ENCODE measurements at places on chromosomes 4 and X. TPM values are rescaled to one million over a fixed set of nuclear protein-coding genes. Genes with fewer than 3 reads are reported as not detected.
A peak's percentile ranks its signal among the peaks of the same experiment; 100 is the strongest.

Gene MAP9
- total RNA-seq = 33.2 TPM

DNA sequence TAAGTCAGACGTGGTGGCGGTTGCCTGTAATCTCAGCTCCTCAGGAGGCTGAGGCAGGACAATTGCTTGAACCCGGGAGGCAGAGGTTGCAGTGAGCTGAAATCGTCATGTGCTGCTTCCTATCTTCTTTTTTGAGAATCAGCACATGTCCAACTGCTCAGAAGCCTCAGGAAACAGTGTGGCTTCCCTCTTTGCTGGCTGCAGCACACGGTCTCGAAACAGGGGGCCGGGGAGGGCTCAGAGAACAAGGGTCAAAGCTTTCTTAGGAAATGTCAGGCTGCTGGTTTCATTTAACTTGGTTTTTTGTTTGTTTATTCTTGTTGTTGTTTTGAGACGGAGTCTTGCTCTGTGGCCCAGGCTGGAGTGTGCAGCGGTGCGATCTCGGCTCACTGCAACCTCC lies 31.3 kb downstream of the CRLF2 start:
- DNase-seq = no peak

- no peak for DNase-seq
Observed at GRCh38 chr4:98711526-98711925, 53.1 kb upstream of the TSPAN5 start.

- DNase-seq = no peak
Observed at GRCh38 chrX:135740681-135741149, 27.3 kb downstream of the CT45A1 start.

Gene TREX2
- total RNA-seq = 1.3 TPM

DNA sequence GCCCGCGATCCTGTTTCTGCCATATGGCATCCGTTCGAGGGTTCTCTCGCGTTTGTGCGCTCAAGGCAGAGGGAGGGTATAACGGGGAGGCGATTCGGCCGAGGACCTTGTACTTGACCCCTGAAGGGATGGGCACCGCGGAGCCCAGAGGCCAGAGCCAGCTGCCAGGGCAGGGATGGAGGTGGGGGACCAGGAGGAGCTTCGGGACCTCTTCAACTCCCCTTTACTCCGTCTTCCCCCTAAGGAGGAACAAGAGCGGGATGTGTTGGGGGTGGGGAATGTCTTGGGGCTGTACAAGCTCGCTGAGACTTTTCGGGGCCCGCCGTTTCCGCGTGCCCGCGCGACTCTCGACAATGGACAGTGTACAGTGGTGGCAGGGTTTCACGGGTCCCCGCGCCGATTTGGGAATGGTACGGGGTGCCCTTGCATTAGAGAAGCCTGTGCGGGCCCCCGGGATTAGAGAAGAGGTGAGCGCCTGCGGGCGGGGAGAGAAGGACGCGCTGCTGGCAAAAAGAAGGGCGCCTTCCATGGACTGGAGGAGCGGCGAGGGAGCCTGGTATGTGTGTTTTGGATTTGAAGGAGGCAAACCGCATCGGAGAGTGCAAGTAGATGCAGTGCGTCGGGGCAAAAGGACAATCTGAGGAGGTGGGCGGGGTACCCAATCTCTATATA lies 760 bp downstream of the UGT8 start:
- peak; percentile 21 for DNase-seq

DNA sequence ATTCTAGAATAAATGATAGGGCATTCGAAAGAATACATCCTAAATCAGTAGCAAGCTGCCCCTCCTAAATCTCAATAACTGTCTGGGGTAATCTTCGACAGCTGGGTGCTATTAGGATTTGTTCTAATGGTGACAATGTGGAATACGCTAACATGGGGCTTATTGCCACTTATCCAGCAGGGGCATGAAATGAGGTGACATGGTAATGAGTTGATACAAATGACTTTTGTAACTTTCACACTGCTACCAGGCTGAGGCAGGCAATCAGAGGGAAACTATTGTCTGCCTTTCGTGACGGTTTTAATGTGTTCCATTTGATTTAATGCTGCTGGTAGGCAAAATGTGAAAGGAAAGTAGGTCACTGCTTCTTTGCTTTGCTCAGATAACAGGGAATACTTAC lies 1047.4 kb upstream of the PABPC4L start:
- DNase-seq = no peak

GRCh38 chr4:98656443-98656842 lies 2.0 kb downstream of the TSPAN5 start:
- DNase-seq = no peak

Gene MAOA
- total RNA-seq = 11.3 TPM

DNA sequence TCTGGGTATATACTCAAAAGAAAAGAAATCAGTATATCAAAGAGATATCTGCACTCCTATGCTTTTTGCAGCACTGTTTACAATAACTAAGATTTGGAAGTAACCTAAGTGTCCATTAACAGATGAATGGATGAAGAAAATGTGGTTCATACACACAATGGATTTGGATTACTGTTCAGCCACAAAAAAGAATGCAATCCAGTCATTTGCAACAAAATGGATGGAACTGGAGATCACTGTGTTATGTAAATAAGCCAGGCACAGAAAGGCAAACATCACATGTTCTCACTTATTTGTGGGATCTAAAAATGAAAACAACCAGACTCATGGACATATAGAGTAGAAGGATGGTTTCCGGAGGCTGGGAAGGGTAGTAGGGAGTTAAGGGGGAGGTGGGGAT lies 17.6 kb upstream of the NXT2 start:
- no peak for DNase-seq

DNA sequence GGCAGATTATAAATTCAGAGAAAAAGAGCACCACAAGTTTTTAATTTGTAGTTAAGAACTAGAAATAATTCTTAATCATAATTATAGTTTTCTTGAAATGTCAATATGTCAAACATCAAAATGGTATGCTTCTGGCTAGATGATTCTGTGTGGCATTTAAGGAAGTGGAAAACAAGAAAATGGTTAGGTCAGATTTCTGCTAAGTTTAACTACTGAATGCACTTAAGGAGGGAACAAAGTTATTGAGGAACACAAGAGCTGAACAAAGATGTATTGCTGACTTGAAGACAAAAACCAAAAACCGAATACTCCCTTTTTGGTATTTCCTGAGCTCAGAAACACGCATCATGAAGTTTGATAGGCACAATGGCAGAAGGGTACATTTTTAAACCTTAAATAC lies 58.7 kb upstream of the GPR34 start:
- DNase-seq = no peak

- DNase-seq = no peak
Observed at GRCh38 chr4:2733001-2733843, 22.9 kb downstream of the TNIP2 start.

- DNase-seq = no peak
Observed at GRCh38 chr4:38231626-38232025, 271.4 kb downstream of the PTTG2 start.

DNA sequence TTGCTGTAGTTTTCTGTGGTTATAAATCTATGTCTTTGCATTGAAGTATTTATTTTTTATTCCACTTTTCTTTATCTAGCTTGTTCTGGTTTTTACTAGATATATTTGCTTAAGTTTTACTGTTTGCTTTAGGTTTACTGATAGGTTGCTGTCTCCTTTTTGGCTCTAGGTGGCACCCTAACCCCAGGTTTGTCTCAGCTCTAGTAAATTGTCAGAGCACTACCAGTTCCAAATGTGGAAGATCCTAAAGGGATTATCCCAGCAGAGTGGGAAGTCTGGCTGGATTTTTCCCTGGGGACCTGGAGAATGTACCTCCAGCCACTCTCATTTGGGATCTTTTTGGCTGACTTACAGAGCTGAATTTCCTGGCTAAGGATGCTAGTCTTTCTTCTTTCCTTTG lies 106.1 kb downstream of the PBDC1 start:
- DNase-seq = peak; percentile 8

DNA sequence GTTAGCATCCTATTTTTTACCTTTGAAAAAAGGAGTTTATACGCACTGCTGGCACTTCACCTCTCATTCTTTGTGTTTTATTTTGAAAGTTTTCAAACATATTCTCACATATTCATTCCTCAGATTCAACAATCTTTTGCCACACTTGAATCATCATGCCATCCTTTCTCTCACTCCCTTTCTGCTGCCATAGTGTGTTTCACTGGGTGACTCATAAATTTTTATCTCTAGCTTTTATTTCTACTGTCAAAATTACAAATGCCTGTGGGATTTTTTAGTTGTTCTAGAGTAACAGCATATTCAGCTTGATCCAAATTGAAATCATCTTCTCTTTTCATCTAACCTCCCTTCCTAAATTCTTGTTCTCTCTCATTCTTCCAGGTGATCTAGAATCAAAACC lies 28.0 kb downstream of the MFSD8 start:
- DNase-seq = no peak

DNA sequence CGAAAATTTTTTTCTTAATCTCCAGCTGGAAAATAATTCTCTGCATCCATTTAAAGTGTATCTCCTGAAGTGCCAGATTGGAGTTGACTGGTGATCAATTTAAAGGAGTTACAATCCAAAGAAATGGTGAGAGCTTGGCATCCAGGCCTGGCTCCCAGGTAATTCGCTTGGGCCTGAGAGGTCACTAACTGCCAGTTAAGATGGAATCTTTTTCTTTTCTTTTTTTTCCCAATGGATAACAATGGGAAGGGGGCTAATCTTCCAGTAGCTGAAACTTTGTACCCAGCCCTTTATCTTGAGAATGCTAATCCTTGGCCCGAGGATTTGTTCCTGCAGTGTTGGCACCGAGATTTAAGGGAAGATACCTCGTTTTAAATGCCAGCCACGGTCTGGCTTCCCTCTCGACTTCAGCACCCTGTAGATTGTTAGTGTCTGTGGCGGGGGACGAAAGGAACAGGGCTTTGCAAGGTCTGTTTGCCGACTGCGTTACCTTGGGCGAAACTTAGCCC lies 13.3 kb upstream of the PITX2 start:
- DNase-seq = no peak

- no peak for DNase-seq
Observed at GRCh38 chr4:169098969-169099690, 89.1 kb upstream of the CBR4 start.

- DNase-seq = no peak
Observed at GRCh38 chr4:44100456-44100855, 348.2 kb downstream of the KCTD8 start.

DNA sequence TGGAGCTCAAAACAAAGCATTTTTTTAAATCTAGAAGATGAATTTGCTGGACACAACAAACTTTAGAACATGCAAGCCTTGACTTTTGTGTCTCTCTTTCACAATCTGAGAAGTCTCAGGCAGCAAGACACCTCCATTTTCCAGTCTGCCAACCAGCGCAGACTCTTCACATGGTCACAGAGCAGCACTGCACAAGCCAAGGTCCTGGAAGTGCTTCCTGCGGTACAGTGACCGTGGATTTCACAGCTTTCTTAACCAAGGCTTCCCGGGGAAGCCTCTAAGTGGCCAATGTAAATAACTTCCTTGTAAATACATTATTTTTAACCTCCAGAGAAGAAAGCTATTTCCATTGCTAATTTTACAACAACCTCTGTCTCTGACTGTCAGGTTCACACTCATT lies 31.2 kb downstream of the ZNF827 start:
- DNase-seq = peak; percentile 34

- DNase-seq = no peak
Observed at GRCh38 chr4:12555011-12555410, 929.1 kb downstream of the RAB28 start.

- no peak for DNase-seq
Observed at GRCh38 chr4:158532556-158533231, 11.0 kb downstream of the RXFP1 start.

- no peak for DNase-seq
Observed at GRCh38 chrX:120647127-120647526, 17.3 kb upstream of the C1GALT1C1 start.

Gene ODAPH
- not detected for total RNA-seq

Gene SNX25
- total RNA-seq = 27.7 TPM

Gene GNRHR
- total RNA-seq = not detected

DNA sequence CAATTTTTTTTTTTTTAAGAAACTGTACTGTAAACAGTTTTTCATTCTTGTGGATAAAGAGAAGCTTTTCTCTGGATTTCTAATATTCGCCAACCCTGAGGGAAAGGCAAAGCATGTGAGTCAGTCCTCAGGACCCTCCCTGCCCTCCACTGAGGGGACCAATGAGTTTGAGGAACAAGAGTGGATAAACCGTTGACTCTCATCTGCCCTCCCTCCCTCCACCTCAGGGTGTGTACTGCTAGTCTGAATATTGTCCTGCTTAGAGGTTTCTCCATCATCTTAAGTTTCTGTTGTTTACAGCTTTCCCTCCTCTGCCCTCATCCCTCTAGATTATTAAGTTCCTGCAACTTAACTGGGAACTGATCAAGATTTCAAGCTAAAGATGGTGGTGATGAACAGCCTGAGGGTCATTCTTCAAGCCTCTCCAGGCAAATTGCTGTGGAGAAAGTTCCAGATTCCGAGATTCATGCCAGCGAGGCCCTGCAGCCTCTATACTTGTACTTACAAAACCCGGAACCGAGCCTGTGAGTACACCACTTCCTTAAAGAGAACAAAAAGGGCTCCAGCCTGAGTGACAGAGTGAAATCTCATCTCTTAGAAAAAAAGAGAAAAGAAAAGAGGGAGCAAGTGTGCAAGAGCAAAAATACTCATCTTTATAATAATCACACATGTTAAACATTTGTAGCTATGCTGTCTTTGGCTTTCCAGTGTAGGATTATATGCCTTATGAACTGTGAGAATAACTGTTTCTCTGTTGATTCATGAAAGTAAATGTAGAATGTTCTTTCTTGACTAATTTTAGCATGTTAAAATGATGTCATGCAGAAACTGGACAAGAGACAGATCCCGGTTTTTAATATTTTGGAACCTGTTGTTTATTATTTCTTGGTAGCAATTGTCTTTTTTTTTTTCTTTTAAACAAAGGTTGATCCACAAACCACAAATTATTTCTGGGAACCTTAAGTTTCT lies 11.9 kb downstream of the CA5B start:
- no peak for DNase-seq

GRCh38 chr4:138521809-138522208 lies 279.7 kb upstream of the SLC7A11 start:
- no peak for DNase-seq

GRCh38 chr4:163651761-163652160 lies 157.3 kb downstream of the TMA16 start:
- no peak for DNase-seq

Gene ADAM29
- 0.91 TPM for total RNA-seq

GRCh38 chr4:83240379-83240875 lies 44.2 kb downstream of the COQ2 start:
- no peak for DNase-seq

GRCh38 chr4:42633605-42634388 lies 23.1 kb downstream of the ATP8A1 start:
- DNase-seq = no peak

Data from cerebellum (tissue), 4 donors.